Stimulated activated CD8-positive, alpha-beta memory T cell treated with anti-CD3 and anti-CD28 coated beads, Interleukin-15, amount 100 ng/mL, for 1 hour (primary cell): ENCODE measurements at places on chromosomes 6 and 20.

- DNase-seq, result no peak
Observed at GRCh38 chr6:5457041-5457440, 195.7 kb downstream of the FARS2 start.

DNA sequence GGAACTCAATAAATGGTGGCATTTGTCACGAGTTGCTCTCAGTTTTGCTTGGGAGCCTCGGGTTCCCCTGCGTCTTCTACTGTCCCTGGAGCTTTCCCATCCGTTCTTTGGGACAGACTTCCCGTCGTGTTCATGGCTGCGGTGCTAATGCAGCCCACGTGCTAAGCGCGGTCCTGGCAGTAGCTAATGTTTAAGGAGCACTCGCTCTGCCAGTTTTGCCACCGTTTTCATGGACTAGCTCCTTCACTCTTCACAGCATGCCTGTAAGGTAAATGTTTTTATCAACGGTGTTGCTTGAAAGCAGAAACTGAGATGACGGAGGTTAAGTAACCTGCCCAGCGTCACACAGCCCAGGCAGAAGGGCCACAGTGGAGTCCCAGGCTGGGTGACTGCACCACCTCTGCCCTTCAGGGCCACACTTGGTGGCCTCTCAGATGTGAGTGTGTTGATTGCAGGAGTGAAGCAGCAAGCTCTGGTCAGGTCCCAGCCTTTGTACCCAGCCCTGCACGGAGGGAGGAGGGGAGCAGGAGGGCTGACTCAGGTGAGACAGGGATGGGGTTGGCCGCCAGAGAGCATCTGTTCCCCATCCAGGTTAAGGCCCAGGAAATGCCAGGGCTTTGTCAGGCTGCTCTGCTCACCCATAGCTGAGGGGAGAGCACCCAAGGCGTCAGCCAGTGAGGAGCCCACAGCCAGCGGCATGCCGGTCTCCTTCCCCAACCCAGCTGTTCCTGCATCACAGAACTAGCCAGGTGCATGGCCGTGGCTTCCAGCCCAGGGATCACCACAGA lies 181.8 kb downstream of the ZMYND8 start:
- DNase-seq, result no peak

DNA sequence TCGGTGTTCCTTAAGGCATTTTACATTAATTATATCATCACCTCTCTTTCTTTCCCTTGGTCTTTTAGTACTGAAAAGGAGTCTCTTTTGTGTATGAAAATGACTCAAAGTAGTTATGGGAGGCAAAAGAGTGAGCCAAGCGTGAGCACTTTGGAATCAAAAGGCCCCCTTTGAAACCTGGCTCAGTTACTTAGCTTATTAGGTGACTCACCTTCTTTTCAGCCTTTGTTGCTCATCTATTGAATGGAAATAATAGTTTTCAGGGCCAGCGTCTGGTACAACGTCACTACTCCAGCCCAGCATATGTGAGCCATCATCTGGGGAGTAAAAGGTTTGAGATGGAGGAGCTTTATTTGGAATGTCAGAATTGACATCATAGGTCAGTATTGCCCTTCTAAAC lies 147.4 kb upstream of the SCGN start:
- DNase-seq, result no peak

GRCh38 chr20:47205577-47206123 lies 150.8 kb downstream of the ZMYND8 start:
- DNase-seq, result no peak

GRCh38 chr20:44532981-44533331 lies 11.1 kb upstream of the SERINC3 start:
- DNase-seq, result no peak

DNA sequence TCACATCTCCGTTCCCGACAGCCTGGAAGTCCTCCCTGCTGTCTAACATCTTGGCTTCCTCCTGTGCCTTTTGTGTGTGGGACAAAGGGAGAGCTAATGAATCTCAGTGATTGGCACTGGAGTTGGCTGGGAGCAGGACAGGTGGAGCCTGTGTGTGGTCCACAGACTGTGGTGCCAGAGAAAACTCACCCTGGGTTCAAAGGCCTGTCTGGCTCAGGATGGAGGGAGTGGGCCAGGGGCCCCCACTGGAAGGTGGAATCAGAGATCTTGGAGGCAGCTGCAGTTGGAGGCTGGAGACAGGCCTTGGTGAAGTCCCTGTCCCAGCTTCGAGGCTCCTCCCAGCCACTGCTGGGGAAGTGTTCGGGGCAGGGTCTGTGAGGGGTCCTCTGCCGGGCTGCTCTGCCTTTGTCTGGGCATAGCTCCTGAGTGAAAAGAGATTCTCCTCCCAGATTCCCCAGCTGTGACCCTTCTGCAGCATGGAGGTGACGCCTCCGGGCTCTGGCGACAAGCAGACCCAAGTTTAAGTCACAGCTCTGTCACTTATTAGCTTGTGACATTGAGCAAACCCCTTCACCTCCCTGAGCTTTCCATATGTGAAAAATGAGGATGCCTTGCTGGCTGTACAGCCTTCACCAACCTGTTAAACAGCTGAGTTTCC lies 13.9 kb upstream of the ITPR3 start:
- DNase-seq, result no peak

GRCh38 chr6:88124925-88125557 lies 41.1 kb downstream of the CNR1 start:
- DNase-seq, result no peak

GRCh38 chr6:154606457-154606856 lies 96.0 kb upstream of the CNKSR3 start:
- DNase-seq, result no peak

GRCh38 chr6:129498950-129499842 lies 210.8 kb downstream of the ARHGAP18 start:
- DNase-seq, result no peak

DNA sequence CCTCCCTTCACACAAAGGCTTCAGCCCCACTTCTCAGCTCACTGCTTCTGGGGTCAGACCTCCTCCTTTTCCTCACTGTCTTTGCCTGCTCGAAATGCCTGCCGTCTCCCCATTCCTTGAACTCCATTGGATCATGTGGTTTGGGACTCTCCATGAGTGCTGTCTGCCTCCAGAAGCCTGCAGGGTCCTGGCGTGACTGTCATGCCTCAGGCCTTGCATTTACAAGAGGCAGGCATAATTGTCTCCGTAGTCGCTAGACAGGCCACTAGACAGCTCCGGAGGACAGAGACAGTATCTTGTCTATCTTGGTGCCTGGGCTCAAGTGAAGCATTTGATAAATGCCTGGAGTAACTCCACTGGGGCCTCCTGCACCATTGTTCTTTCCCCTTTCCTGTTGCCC lies 15.3 kb downstream of the PNLDC1 start:
- no peak for DNase-seq

- no peak for DNase-seq
Observed at GRCh38 chr6:96624957-96625356, 62.0 kb downstream of the FHL5 start.

DNA sequence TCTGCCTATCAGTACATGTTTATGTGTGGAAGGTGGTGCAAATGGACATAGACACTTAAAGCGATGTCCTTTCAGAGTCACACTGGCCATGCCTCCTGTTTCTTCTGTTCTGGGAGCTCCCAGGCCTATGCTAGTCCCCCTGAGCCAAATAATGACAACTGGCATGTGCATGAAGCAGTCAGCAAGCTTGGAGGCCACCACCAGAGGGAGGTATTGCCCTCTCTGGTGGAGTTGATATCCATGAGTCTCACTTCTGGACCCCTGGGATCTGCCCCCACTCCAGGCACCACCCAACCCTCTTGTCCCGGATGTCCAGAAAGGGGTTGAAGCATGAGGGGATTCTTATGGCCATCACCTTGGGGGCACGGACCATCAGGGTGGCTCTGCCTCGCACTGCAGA lies 172.2 kb downstream of the AIG1 start:
- no peak for DNase-seq

- no peak for DNase-seq
Observed at GRCh38 chr6:126268092-126268491, 71.8 kb upstream of the CENPW start.

DNA sequence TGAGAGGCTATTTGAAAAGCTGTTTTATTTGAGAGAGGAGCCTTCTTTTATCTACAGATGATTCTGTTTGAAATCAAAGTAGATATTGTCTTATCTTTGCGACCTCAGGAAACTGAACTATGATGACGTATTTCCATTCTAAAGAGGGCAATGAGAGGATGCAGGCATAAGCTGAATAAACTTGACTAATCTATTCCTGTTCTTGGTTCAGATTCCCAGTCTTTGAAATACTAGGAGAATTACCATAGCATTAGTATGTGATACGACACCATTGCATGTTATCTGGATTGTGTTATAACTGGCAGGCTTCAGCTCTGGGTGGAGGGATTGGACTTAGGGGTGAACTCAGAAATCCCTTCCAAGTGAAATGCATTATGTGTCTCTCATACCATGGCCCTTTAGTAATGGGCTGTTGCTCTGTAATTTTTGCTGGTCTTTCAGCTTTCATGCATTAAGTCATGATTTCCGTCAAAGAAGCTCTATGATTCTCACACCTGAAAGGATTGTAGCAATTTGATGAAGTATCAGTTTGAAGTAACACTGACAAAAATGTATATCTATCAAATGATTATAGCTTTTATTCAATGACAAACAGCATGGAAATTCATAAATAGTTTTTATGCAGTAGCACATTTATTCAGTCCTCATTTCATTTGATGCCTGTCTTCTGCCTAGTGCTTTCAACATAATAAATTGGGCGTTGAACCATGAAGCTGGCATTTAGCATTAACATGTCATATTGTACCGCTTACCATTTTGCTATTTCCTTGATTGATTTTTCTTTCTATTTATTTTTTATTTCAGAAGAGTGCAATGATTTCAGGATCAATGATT lies 138.4 kb upstream of the SPACA1 start:
- DNase-seq, result no peak

GRCh38 chr6:41673704-41674000 lies 35.4 kb downstream of the MDFI start:
- no peak for DNase-seq

DNA sequence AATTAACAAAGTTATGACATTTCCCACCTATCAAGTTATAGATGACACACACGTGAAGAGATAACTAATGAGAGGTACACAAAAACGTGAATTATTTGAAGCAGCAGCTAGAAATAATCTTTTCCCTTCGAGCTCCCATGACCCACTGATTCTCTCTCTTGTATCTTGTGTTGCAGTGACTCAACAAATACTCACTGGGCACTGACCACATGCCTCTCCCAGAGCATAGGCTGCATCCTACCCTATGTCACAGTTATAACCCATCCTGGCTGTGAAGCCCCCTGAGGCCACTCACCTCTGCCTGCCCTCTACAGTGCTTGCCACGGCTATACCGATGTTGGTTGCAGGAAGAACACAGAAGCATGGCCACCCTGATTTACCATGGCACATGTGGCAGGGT lies 91.8 kb downstream of the INSM1 start:
- DNase-seq, result no peak

DNA sequence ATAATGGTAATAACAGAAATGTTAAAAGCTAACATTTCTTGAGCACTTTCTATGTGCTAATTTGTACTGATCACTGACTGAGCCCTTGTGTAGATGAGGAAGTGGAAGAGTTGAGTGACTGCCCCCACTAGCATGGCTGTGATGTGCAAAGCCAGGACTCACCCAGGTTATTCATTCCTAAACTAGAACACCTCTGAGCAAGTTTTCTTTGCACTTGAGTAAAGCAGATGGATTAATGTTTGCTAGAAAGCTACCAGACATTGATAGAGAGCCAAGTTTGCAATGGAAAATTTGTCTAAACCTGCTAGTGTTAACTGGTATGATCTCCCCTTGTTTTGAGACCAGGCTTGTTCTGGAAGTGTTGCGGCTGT lies 467.4 kb upstream of the PLCB4 start:
- no peak for DNase-seq

DNA sequence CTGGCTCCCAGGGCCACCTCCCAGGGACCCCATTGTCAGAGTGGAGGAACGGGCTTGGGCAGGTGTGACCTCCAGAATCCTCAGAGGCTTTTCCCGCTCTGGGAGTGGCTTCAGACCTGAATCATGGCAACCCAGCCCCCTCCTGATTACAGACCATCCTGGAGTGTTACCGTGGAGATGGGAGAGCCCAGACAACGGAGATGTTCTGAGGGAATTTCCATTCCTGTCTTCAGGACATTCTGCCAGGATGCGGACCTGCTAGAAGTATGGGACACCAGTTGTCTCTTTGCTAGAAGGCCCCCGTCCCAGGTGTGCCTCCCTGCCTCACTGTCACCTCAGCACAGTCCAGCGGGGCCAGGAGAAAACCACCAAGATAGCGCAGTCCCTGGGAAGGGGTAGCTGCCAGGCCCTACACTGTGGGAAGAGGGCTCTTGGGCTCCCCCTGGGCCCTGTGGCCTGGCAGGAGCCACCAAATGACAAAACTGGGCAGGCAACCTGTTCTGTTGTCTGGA lies 109.9 kb downstream of the PSMB1 start:
- DNase-seq, result no peak

GRCh38 chr20:11780765-11781369 lies 136.8 kb upstream of the BTBD3 start:
- no peak for DNase-seq

GRCh38 chr6:11120271-11121005 lies 8.9 kb upstream of the ERVFRD-1 start:
- DNase-seq, result no peak

- no peak for DNase-seq
Observed at GRCh38 chr20:9672981-9673380, 158.6 kb downstream of the LAMP5 start.

DNA sequence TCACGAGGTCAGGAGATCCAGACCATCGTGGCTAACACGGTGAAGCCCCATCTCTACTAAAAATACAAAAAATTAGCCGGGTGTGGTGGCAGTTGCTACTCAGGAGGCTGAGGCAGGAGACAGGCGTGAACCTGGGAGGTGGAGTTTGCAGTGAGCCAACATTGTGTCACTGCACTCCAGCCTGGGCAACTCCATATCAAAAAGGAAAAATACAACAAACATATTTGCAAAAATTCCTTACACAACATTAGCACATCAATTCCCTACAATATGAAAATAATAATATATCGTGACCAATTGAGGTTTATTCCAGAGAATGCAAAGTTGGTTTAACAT lies 38.8 kb upstream of the PLEKHG1 start:
- no peak for DNase-seq

DNA sequence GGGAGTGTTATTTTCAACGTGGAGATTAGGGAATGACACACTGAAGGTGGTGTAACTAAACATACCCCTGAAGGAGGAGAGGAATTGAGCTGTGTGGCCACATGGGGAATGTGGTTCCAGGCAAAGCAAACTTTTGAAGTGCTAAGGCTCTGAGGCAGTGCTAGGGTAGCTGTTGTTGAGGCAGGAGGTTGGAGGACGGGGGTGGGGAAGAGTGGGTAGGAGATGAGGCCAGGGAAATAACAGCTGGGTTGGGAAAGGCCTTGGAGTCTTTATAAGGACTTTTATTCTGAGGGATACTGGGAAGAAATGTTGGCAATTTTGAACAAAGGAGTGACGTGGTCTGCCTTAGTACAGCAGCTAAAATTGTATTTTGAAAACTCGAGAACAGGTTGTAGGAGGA lies 13.0 kb downstream of the RPRD1B start:
- no peak for DNase-seq

DNA sequence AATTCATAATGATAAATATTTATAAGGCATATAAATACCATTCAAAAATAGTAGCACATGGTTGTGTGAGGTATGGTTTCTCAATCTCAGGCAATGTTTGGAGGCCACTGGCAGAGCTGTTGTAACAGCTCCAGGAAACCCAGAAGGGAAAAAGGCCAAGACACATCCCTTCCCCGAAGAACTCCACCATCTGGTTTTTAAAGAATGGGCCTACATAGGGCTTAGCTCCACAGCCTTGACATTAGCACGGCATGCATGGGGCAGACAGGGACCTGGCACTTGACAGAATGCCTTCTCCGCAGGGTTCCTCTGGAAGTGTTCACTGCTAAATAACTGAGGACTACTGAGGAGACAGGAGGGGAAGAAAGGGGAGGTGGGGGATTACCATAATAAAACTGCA lies 16.1 kb upstream of the FOXO3 start:
- DNase-seq, result no peak

- DNase-seq, result no peak
Observed at GRCh38 chr6:44008821-44009370, 118.4 kb downstream of the MRPL14 start.
